ENCODE measurements at places on chromosomes 11 and 22. TPM values are rescaled to one million over a fixed set of nuclear protein-coding genes. Genes with fewer than 3 reads are reported as not detected.

DNA sequence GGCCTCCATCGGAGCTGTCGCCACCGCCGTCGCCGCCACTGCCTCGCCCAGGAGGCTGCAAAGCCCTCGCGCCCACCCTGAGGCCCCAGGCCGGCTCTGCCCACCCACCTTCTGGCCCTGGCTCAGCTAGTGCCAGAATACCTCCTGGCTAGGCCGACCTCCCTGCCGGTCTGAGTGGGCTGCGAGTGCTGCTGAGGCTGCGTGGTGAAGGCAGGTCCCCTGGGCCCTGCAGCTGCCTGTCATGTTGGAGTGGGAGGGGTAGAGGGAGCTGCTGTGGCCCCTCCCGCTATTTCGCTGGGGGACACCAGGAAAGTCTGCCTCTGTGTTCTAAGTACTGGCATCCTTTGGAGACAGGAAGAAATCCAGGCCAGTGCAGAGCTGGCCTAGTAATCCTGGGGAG is 34.2 kb downstream of the LRRC10B start:
- H3K27me3 ChIP-seq: no peaks in the 10 kb centered on the region
- no peak for DNase-seq
- no peaks in the 10 kb centered on the region for H3K4me1 ChIP-seq
- no peaks in the 10 kb centered on the region for H3K36me3 ChIP-seq
- H3K4me3 ChIP-seq: no peak overlapping the region

DNA sequence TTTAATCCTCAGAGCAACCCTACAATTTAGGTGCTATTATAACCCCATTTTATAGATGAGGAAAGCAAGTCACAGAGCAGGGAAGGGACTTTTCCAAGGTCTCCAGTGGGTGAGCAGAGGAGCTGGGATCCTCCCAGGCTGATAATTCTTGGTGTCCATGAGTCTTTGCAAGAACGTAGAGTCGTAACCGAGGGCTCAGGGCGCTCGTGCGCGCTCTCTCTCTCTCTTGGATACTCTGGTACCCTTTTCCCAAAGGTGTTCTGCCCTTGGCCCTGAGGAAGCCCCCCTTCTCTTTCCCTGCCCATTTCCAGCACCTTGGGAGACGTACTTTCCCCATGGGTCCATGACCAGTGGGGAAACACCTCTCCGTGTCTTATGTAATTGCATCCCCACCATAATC is 5.2 kb upstream of the ZP1 start:
- H3K27ac ChIP-seq: no peak overlapping the region
- no peaks in the 10 kb centered on the region for H3K36me3 ChIP-seq
- no peak for DNase-seq
- no peak overlapping the region for H3K4me3 ChIP-seq
- H3K27me3 ChIP-seq: no peaks in the 10 kb centered on the region

- H3K4me1 ChIP-seq: peaks cover 21% of the 10 kb centered on the region
- H3K27me3 ChIP-seq: no peaks in the 10 kb centered on the region
- H3K4me3 ChIP-seq: no peak overlapping the region
- H3K27ac ChIP-seq: no peak overlapping the region
Observed at GRCh38 chr11:65965986-65966762, 4.6 kb downstream of the SART1 start.

DNA sequence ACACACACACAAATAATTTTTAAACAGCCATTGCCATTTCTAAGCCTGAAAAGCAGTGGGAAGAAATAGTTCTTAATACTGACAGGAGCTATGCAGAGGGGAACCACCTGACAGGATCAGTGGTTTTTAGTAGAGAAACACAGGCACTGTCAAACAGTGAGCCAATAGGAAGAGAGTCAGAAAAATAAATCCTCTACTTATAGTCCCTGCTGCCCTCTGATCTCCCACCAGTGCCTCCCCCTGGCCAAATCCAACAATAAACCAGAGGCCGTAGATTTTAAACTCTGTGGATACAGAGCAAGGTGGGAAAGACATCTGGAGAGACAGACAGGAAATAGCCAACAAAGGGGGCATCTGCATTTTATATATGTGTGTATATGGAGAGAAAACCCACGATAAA is 7.9 kb upstream of the OR56B4 start:
- H3K27ac ChIP-seq: no peak overlapping the region
- no peaks in the 10 kb centered on the region for H3K27me3 ChIP-seq
- H3K4me1 ChIP-seq: peaks cover 7% of the 10 kb centered on the region
- H3K36me3 ChIP-seq: no peaks in the 10 kb centered on the region

DNA sequence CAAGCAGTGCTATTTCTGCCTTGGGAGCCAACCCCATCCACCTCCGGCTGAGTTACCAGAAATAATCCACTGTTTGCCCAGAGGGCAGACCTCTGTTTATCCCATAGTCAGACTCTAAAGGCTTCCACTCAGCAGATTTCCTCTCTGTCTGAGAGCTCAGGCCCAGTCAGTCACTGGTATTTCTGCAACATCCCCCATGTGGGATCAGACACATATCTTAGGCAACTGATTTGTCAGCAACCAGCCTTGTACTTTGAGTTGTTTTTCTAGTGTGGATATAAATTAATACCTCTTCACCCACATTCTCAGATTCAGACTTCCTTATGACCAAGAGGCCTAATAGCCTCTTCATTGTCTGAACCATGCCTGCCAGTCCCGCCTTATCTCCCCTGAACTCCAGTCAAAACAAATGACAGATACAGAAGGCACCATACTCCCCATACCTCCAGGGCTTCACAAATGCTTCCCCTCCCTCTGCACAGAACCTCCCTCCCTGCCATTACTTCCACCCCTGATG is 193.6 kb downstream of the FAM76B start:
- no peak overlapping the region for H3K27ac ChIP-seq
- no peaks in the 10 kb centered on the region for H3K4me1 ChIP-seq
- no peak overlapping the region for H3K4me3 ChIP-seq

GRCh38 chr22:50145721-50146438 is 24.7 kb upstream of the PANX2 start:
- no peaks in the 10 kb centered on the region for H3K4me1 ChIP-seq
- peaks cover 23% of the 10 kb centered on the region for H3K27me3 ChIP-seq
- no peak overlapping the region for H3K27ac ChIP-seq
- DNase-seq: no peak
- H3K4me3 ChIP-seq: no peak overlapping the region

Gene SYCE3
- total RNA-seq: not detected
